ENCODE measurements at places on chromosomes 4 and X. TPM values are rescaled to one million over a fixed set of nuclear protein-coding genes. Genes with fewer than 3 reads are reported as not detected.

Gene FRAS1
- total RNA-seq: not detected

Gene ADRA2C
- total RNA-seq: not detected

Gene CXCL1
- not detected for total RNA-seq

Gene HAND2
- not detected for total RNA-seq

Gene ADGRL3
- not detected for total RNA-seq

Gene DNAAF6
- not detected for total RNA-seq

Gene TMEM129
- 23.6 TPM for total RNA-seq

Gene ARAP2
- 37.5 TPM for total RNA-seq

Gene ZFP42
- not detected for total RNA-seq

Gene SERPINA7
- not detected for total RNA-seq

Gene SPANXA1
- total RNA-seq: not detected

Gene GRPR
- total RNA-seq: not detected

Gene TMEM255A
- not detected for total RNA-seq

Gene UGT2B10
- not detected for total RNA-seq

Data from T-helper 2 cell treated with Interferon-gamma antibody and Interleukin-4, amounts not matched to agents 100 ng/mL and 5 ng/mL, for 36 hours (primary cell).